ENCODE measurements at places on chromosomes 7 and 10.

- no peak for DNase-seq
Observed at GRCh38 chr7:131071786-131072504, 255.7 kb upstream of the MKLN1 start.

- DNase-seq = no peak
Observed at GRCh38 chr7:99267841-99268576, 4.6 kb upstream of the MYH16 start.

DNA sequence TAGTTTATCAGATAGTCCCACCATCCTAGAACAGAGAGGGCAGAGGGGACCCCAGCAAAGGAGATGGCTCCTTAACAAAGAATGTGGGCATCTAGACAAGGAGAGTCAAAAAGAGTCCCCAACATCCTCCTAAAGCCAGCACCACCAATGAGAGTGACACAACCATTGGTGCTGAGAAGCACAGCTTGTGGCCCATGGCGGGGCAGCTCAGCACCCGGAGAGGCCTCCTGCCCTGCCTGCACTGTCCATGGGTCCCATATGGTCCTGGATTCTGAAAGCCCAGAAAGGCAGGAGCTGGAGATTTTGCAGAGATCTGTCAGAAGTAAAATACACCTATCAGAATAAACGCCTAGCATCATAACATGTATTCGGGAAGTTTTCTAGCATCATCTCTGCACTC lies 311.8 kb upstream of the ZNF32 start:
- DNase-seq = no peak

DNA sequence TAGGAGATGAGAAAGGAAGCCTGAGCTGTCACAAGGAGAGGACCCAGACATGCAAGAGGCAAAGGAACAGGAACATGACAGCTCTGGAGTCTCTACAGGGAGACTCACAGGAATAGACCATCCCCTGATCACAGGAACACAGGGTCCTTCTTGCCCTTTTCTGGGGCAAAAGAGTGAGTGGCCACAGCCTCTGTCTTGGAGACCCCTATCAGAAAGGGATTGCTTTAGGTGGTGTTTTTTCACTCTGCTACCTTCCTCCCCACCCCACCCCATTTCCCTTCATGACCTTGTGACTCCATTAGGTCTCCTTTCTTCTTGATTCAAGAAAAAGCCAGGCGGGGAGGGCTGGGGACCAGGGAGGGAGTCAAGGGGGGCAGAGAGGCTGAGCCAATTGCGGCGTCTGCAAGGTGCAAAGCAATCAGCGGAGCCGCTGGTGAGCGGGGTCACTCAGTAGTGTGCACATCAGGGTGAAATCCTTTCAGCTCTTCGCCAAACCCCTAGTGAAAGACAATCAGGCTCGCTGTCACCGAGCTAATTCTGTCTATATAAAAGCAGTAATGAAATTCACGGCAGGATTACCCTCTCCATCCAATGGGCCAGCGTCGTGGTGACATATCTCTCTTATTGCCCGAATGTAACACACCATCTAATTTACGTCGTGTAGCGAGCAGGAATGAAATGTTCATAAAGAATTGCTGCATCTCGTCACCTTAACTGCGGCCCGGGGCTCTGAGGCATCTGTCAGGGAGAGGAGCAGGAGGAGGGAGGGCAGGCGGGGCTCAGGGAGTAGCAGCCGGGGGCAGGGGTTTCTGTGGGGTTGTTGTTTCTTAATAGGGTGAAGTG lies 31.5 kb upstream of the BTRC start:
- DNase-seq = no peak
